Testis (tissue), 5 donors: ENCODE measurements at places on chromosomes 2 and 18. TPM values are rescaled to one million over a fixed set of nuclear protein-coding genes. Genes with fewer than 3 reads are reported as not detected.

The NT5DC4 gene
- total RNA-seq = 2.9 TPM

The SLC19A3 gene
- total RNA-seq = 0.71 TPM

The IKZF2 gene
- 11.4 TPM for total RNA-seq

The MARCHF4 gene
- total RNA-seq = 0.16 TPM

The SLC14A1 gene
- not detected for total RNA-seq

The BUB1 gene
- 50.5 TPM for total RNA-seq

The RGPD4 gene
- total RNA-seq = 3.0 TPM

The CDH2 gene
- 128 TPM for total RNA-seq

The PHOSPHO2 gene
- 9.7 TPM for total RNA-seq

The NETO1 gene
- total RNA-seq = 4.2 TPM

The SOX11 gene
- total RNA-seq = 0.06 TPM

The ELOA2 gene
- total RNA-seq = 8.4 TPM

The GREB1 gene
- total RNA-seq = 91.0 TPM

The CAVIN2 gene
- 5.1 TPM for total RNA-seq

The REG1A gene
- not detected for total RNA-seq

The ELAC1 gene
- total RNA-seq = 16.9 TPM

The CFAP53 gene
- total RNA-seq = 22.7 TPM

The BARD1 gene
- 21.6 TPM for total RNA-seq

The SERPINB13 gene
- not detected for total RNA-seq

DNA sequence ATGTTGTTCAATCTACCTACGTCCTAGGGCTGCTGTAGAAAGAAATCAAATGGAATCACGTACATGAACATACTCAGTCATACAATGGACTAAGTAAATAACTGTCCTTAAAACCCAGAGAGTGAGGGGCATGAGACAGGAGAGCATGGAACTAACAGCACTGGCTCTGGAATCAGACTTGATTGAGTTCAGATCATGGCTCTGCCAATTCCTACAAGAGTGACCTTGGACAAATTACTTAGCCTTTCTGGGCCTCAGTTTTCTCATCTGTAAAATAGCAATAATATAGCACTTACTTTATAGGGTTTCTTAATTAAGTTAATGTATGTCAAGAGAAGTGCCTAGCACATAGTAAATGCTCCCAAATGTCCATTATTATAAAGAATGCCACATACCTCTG, 106.8 kb downstream of the HNRNPLL start:
- no peak overlapping the region for H3K27ac ChIP-seq
- H3K4me1 ChIP-seq = peaks cover 14% of the 10 kb centered on the region
- H3K36me3 ChIP-seq = no peaks in the 10 kb centered on the region
- no peak overlapping the region for H3K4me3 ChIP-seq
- no peaks in the 10 kb centered on the region for H3K27me3 ChIP-seq

GRCh38 chr2:5215989-5216607, 476.1 kb upstream of the SOX11 start:
- DNase-seq = no peak
- no peak overlapping the region for H3K4me3 ChIP-seq
- no peaks in the 10 kb centered on the region for H3K4me1 ChIP-seq
- no peak overlapping the region for H3K27ac ChIP-seq

- H3K27ac ChIP-seq = no peak overlapping the region
- H3K27me3 ChIP-seq = no peaks in the 10 kb centered on the region
- no peaks in the 10 kb centered on the region for H3K4me1 ChIP-seq
- H3K4me3 ChIP-seq = no peak overlapping the region
- H3K36me3 ChIP-seq = no peaks in the 10 kb centered on the region
Measured at GRCh38 chr2:66507673-66508201, 72.8 kb downstream of the MEIS1 start.

DNA sequence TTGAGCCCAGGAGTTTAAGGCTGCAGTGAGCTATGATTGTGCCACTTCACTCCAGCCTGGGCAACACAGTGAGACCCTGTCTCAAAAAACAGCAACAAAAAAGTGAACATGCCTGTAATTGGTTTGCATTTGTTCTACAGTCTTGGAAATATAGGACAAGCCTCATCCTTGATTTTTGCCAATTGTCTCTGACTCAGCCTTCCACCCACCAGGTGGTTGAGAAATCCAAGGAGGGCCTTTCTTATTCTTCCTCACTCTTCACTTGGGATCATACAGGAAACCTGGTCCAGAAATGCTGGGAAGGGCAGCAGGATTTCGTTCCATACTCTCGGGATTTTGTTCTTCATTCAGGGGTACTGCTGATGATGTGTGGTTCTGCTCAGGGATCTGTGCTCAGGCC, 94.6 kb downstream of the CDC42EP3 start:
- no peaks in the 10 kb centered on the region for H3K4me1 ChIP-seq
- no peak overlapping the region for H3K4me3 ChIP-seq
- DNase-seq = no peak
- H3K27me3 ChIP-seq = no peaks in the 10 kb centered on the region
- H3K36me3 ChIP-seq = no peaks in the 10 kb centered on the region

- H3K4me1 ChIP-seq = peaks cover 15% of the 10 kb centered on the region
- no peak for DNase-seq
- H3K27ac ChIP-seq = no peak overlapping the region
- H3K4me3 ChIP-seq = peak overlapping the region; percentile 42
- H3K36me3 ChIP-seq = no peaks in the 10 kb centered on the region
Measured at GRCh38 chr2:219252570-219252899, 508 bp upstream of the TUBA4B start.

DNA sequence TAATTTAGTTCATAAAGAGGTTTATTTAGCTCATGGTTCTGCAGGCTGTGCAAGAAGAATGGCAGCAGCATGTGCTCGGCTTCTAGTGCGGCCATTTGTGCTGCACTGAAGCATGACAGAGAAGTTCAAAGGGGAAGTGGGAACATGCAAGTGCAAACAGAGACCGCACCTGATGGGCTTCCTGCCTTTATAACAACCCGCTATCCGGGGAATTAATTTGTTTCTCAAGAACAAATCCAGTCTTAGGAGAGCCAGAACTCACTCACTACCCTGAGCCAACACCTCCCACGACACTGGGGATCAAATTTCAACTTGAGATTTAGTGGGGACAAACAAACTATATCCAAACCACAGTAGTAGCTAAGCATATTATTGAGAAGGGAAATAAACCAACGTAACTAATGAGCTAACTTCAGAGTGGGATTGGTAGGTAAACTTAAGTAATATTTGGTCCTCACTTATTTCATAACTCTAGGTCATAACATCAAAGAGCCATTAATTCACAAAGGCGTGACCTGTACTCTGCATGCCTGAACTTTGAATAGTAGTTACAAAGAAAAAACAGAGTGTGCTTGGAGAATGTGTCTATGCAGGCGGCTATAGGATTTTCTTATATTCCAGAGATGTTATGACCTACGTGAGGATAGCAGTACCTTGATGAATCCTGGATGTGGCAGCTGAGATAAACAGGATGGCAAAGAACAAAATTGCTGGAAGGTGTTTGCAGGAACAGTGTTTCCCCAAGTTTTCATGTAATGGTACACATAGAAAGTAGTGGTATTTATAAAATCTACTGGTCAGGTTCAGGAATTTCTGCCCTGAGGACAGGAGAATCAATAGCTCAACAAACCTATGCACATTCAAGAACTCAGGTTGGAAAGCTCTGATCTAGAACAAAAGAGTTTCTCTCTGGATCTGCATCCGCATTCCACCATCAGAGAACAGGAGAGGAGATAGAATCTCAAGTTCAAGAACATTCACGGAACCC, 845.9 kb upstream of the ID2 start:
- DNase-seq = no peak
- H3K4me1 ChIP-seq = no peaks in the 10 kb centered on the region
- no peaks in the 10 kb centered on the region for H3K27me3 ChIP-seq
- H3K4me3 ChIP-seq = no peak overlapping the region
- H3K27ac ChIP-seq = no peak overlapping the region

GRCh38 chr2:43269706-43270105, 43.3 kb upstream of the ZFP36L2 start:
- no peak overlapping the region for H3K4me3 ChIP-seq
- H3K27ac ChIP-seq = peak overlapping the region; percentile 60
- H3K36me3 ChIP-seq = no peaks in the 10 kb centered on the region
- peaks cover 30% of the 10 kb centered on the region for H3K4me1 ChIP-seq
- no peaks in the 10 kb centered on the region for H3K27me3 ChIP-seq

DNA sequence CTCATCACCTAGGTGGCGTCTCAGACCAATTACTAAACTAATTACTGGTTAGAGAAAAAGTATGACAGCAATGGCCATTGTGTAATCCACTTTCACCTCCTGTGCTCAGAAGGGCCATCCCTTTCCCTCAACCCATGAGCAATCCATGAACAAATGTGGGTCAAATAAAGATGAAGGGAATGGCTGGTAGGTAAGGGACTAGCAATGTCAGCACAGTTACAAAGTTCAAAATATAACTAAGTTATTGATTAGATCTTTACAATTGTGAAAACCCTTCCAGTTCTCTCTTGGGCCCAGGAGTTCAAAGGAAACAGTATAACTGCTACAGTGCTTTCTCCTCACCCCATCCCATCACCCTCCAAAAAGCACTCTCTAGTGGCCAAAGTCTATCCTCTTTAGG, 98.3 kb downstream of the DTNA start:
- no peaks in the 10 kb centered on the region for H3K4me1 ChIP-seq
- H3K27me3 ChIP-seq = no peaks in the 10 kb centered on the region
- no peak overlapping the region for H3K4me3 ChIP-seq
- no peaks in the 10 kb centered on the region for H3K36me3 ChIP-seq
- DNase-seq = no peak

DNA sequence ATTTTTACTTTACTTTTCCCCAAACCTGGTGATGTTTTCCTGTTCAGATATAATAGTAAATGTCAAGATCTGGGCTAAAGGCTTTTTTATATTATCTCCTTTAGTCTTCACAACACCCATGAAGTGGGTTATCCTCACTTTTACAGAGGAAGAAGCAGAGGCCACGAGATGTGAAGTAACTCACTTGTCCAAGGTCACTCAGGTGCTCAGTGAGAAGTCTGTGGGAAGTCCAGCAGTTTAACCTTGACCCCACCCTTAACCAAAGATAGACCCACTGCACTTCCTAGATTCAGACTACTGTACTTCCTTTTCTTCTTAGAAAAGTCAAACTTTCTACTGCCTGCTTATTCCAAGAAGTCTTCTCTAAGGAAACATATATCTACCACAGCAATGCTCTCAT, 56.3 kb upstream of the STAT1 start:
- no peaks in the 10 kb centered on the region for H3K4me1 ChIP-seq
- no peaks in the 10 kb centered on the region for H3K36me3 ChIP-seq
- H3K27ac ChIP-seq = no peak overlapping the region
- no peaks in the 10 kb centered on the region for H3K27me3 ChIP-seq

- H3K27ac ChIP-seq = peak overlapping the region; percentile 29
- H3K27me3 ChIP-seq = no peaks in the 10 kb centered on the region
- no peak for DNase-seq
- peak overlapping the region; percentile 13 for H3K4me3 ChIP-seq
- H3K4me1 ChIP-seq = no peaks in the 10 kb centered on the region
Measured at GRCh38 chr2:24454294-24454693, 36.8 kb upstream of the NCOA1 start.

GRCh38 chr2:226836548-226836885, 663 bp downstream of the RHBDD1 start:
- H3K27ac ChIP-seq = peak overlapping the region; percentile 96
- no peak for DNase-seq
- H3K27me3 ChIP-seq = no peaks in the 10 kb centered on the region
- H3K36me3 ChIP-seq = no peaks in the 10 kb centered on the region
- H3K4me1 ChIP-seq = peaks cover 8% of the 10 kb centered on the region

GRCh38 chr2:200993097-200993496, 29.6 kb upstream of the ORC2 start:
- H3K27ac ChIP-seq = no peak overlapping the region
- no peaks in the 10 kb centered on the region for H3K4me1 ChIP-seq
- no peak overlapping the region for H3K4me3 ChIP-seq
- DNase-seq = no peak

- H3K27ac ChIP-seq = peak overlapping the region; percentile 75
- H3K4me1 ChIP-seq = no peaks in the 10 kb centered on the region
- no peaks in the 10 kb centered on the region for H3K27me3 ChIP-seq
- H3K4me3 ChIP-seq = no peak overlapping the region
Measured at GRCh38 chr2:187541086-187542085, 12.8 kb downstream of the TFPI start.

GRCh38 chr18:63181706-63182309, 137.8 kb downstream of the BCL2 start:
- DNase-seq = no peak
- H3K4me1 ChIP-seq = peaks cover 19% of the 10 kb centered on the region
- no peak overlapping the region for H3K27ac ChIP-seq

- H3K27me3 ChIP-seq = no peaks in the 10 kb centered on the region
- no peak for DNase-seq
- H3K36me3 ChIP-seq = no peaks in the 10 kb centered on the region
- H3K27ac ChIP-seq = no peak overlapping the region
Measured at GRCh38 chr2:185787227-185788145, 48.9 kb downstream of the FSIP2 start.
